ENCODE measurements at places on chromosomes 12 and 14.

DNA sequence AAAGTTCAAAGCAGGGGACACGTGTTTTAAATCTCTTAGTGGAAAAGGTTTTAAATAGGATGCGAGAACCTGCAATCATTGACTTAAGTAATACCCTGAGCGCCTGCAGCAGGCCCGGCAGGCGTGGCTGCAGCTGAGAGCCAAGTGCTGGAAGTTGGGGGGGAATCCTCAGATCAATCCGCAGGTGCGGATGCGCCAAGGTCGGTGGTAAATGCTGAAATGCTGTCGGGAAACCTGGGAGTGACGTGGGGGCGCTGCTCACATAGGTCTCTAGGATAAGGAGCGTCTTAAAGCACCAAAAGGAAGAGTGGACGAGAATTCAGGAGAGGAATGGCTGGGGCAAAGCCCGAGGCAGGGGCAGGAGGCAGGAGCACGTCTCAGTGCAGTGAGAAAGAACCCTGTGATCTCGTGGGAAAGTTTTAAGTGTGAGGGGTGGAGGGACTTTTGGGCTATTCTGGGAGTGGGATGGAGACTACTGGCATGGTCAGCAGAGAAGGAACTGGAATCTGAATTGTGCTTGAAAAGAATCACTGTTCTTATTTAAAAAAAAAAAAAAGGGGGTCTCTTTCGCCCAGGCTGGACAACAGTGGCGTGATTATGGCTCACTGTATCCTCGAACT lies 883 bp upstream of the CDCA4 start:
- no peak for DNase-seq

DNA sequence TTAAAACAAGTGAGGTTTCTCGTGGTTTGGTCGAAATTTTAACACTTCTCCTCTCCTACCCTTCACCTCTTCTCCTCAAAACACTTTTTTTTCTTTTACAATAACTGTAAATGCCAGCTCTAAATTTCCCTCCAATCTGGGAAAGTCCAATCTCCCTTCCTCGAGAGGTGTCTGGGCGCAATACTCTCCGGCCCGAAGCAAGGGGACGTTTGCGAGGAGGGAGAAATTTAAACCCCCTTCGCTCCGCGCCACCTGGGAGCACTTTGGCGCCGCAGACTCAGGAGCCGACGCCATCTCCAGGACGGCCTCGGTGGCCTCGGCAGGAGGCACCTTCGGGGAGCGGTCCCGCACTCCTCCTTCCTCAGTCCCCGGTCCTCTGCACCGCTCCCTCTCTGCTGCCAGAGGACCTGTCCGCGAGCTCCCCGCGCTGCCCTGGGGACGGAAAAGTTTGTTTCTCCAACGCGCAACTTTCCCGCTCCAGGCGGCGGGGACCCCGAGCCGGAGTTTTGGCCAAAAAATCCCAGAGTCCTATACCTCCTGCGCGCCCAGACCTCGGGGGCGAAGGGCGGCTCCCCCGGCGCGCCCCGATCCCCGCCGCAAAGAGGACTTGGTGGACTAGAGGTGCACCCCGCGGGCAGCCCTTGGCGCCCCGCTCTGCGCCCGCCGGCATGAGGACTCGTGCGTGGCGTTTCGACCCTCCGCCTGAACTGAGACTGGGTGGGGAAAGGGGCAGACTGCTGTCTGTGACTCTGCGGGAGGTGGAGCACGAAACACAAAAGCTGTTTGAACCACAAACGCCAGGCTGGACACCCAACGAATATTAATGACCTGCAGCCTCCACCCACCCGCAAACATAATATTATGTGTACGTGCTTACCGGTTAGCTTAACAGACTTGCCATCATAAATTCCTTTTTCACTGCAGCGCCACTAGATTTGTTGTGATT lies 95.2 kb upstream of the HMGA2 start:
- no peak for DNase-seq

- DNase-seq: no peak
Observed at GRCh38 chr14:94681300-94682060, 69.3 kb downstream of the SERPINA3 start.

- no peak for DNase-seq
Observed at GRCh38 chr14:65261425-65261920, 151.1 kb upstream of the FUT8 start.

GRCh38 chr14:103277931-103278330 lies 56.1 kb upstream of the EIF5 start:
- DNase-seq: no peak

DNA sequence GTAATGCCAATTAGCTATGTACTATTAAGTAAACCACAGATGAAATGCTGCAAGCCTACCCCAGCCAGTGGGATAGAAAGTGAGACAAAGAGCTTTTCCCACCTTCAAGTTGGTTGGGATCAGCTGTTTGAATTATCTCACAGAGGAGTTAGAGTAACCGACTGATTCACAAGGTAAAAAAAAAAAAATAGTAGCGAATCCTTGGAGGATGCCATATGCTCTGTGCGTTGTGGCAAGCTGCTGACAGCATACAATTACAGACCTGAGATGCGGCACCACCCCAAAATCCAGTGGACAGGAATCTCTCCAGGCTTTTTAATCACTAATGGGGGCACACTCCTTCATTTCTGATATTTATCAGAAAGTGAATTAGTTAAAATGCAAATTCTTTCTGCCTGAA lies 157.0 kb upstream of the RMST start:
- DNase-seq: no peak

- DNase-seq: no peak
Observed at GRCh38 chr14:102581193-102581592, 11.3 kb upstream of the RCOR1 start.

DNA sequence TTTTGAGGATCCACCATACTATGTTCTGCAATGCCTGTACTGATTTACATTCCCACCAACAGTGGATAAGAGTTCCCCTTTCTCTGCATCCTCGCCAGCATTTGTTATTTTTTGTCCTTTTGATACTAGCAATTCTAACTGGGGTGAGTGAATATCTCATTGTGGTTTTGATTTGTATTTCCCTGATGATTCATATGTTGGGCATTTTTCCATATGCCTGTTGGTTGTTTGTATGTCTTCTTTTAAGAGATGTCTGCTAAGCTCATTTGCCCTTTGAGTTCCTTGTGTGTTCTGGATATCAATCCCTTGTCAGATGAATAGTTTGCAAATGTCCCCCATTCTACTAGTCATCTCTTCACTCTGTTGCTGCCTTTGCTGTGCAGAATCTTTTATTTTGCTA lies 49.0 kb upstream of the MSRB3 start:
- no peak for DNase-seq

Data from kidney epithelial cell (primary cell).